ENCODE measurements at places on chromosomes 5 and 9. TPM values are rescaled to one million over a fixed set of nuclear protein-coding genes. Genes with fewer than 3 reads are reported as not detected.
A peak's percentile ranks its signal among the peaks of the same experiment; 100 is the strongest.

DNA sequence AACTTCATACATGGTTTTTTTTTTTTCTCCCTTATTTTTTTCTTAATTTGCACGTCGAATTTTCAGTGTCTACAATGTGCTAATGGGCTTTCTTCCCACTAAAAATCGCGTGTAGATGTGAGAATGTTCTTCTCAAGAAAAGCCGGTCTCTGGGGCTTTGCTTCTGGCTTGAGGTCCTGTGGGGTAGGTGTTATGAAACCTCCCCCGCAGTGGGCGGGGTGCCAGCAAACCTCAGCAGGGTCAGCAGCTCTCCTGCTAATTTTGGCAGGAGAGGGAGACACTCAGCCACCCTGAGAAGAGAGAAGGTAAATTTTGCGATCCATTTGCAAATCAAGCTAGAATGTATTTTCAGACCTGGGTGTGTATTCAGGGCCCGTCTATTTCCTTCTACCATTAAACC, 59.9 kb downstream of the NPR3 start:
- no peak for DNase-seq

GRCh38 chr5:81212211-81212751, 20.8 kb upstream of the CKMT2 start:
- no peak for DNase-seq

- no peak for DNase-seq
These were observed 109.9 kb downstream of the RFX3 start for GRCh38 chr9:3415906-3416305.

GRCh38 chr9:95756986-95757385, 118.5 kb upstream of the ERCC6L2 start:
- no peak for DNase-seq

DNA sequence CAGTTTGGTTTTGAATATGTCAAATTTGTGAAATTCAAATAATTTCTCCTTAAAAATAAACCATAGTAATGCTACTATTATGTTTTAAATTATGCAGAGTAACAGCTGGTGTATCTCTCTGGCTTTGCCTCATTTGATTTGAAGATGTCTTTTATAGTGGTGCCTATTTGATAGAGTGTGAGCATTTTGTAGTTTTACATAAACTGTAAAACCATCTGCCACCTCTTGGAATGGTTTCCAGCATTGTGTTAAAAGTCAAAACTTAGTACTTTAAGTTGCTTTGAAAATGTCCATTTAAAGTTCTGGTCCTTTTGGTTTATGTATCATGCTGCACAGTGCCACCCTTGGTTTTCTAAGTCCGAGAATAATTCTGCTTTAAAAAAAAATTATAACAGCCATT, 15.6 kb downstream of the PRDM6 start:
- DNase-seq = no peak

- DNase-seq = no peak
These were observed 2.7 kb downstream of the KLF4 start for GRCh38 chr9:107486674-107487520.

GRCh38 chr5:158541536-158542297, 558.0 kb downstream of the EBF1 start:
- no peak for DNase-seq

GRCh38 chr5:92494508-92494907, 1086.5 kb downstream of the NR2F1-AS1 start:
- no peak for DNase-seq

- no peak for DNase-seq
These were observed 514.2 kb downstream of the BNC2 start for GRCh38 chr9:16356196-16356765.

GRCh38 chr9:133733796-133734533, 4.2 kb downstream of the SARDH start:
- DNase-seq = peak; percentile 71

- no peak for DNase-seq
These were observed 41.1 kb upstream of the NEK6 start for GRCh38 chr9:124216474-124217176.

DNA sequence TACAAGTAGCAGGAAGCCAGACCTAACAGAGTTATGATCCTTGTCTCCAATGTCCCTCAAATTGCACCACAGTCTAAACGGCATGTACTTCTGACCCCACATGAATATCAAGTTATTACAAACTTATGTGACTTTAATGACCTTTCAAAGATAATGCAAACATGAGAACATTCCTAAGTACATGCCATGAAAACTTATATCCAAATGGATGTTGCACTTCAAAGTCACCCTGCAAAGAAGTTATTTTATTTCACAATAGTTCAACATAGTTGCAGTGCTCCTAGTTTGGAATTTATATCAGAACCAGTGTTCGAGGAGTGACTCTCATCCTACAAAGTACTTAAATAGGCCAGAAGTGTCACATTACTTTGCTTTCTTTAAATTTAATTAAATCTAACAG, 41.2 kb upstream of the ITGA1 start:
- DNase-seq = no peak

DNA sequence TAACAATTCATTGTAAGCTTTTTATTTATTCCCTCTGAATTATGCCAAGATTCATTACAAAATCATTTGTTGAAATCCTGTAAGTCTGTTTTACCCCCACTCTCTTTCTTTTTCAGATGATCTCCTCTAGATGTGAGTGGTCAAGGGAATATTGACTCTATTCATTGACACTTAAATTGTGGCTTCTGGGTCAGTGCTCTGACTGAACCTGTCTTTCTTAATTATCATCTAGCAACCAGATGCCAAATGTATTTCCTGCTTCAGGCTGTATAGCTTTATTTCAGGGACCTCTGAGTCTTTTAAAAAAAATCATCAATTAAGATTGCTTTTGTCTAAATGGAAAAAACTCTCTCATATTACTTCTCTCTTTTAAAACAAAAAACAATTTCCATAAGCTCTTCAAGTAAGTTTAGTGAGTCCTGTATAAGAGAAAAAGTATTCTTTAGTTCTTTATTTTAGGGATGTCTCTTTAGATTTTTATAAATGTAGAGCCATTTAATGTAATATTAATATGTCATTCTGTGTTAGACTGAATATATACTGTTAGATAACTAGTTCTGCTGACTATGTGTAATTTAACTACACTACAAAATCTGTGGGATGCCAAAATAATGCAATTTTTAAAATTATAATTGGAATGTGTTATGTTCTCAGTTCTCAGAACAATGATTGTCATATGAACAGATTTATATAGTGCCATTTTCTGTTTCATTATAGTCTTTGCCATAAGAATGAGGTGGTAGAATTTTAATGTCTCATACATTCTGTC, 645.8 kb upstream of the EDIL3 start:
- DNase-seq = no peak

GRCh38 chr9:121372239-121373010, 2.4 kb upstream of the STOM start:
- no peak for DNase-seq

DNA sequence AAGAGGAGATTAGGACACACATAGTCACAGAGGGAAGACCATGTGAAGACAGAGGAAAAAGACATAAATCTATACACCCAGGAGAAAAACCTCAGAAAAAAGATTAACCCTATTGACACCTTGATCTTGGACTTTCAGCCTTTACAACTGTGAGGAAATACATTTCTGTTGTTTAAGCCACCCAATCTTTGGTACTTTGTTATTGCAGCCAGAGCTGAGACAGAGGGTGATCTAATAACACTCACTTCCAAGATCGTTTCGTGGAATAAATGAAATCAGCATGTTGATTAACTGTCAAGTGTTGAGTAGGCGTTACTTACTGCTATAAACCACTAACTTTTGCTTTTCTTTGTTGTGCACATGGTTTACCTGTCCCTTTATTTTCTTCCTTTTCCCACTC, 361.2 kb upstream of the RIOK2 start:
- DNase-seq = no peak

- no peak for DNase-seq
These were observed 48.1 kb upstream of the NR4A3 start for GRCh38 chr9:99773468-99774138.

DNA sequence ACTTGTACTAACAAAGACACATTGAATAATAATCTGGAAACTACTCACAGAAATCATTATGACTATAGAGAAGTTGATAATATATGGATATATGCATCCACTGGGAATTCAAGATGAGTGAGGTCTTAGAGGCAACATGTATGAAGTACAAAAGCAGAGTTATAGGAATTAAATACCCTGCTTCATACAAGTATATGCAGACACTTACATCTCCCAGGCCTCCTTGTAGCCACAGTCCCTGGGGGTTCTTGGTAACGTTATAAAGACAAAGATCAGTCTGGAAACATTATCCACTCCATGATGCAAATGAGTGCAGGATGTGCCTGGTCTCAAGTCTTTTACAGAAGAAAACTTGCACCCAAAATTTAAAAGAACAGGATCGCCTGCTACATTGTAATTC, 92.4 kb upstream of the ANXA1 start:
- no peak for DNase-seq

DNA sequence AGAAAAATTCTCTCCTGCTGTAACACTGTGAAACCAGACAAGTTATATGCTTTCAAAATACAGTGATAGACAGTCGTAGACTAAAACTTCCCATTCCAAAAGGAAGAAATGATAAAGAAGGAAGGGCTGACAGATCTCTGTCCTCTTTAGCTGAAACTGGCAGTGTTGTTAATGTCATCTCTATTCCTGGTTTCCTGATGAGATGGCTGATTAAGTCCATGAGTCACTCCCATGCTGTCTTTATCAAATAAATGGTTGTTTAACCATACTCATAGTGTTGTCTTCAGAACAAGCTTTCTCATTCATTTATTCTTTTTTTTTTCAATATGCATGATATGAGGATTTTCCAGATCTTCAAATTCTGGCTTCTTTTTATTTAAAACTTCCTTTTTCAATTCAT, 952.2 kb upstream of the WWC1 start:
- no peak for DNase-seq

GRCh38 chr5:139708877-139709581, 60.9 kb downstream of the CXXC5 start:
- peak; percentile 95 for DNase-seq

DNA sequence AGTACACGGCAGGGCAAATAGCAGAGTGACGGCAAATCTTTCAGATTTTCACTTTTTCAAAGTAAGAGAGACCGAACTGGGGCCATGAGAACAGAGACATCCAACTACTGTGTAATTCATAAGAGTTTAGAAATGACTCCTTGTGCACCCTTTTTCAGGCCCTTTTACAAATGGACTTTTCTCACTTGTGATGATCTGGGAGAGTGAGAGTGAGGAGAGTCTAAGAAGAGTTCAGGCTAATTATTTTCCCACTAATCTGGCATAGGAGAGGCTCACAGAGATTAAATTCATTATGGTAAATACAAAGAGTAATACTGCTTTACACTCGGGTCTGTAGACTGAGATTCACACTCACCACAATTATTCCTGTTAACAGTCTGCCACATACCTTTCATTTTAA, 880 bp upstream of the CCNG1 start:
- no peak for DNase-seq

DNA sequence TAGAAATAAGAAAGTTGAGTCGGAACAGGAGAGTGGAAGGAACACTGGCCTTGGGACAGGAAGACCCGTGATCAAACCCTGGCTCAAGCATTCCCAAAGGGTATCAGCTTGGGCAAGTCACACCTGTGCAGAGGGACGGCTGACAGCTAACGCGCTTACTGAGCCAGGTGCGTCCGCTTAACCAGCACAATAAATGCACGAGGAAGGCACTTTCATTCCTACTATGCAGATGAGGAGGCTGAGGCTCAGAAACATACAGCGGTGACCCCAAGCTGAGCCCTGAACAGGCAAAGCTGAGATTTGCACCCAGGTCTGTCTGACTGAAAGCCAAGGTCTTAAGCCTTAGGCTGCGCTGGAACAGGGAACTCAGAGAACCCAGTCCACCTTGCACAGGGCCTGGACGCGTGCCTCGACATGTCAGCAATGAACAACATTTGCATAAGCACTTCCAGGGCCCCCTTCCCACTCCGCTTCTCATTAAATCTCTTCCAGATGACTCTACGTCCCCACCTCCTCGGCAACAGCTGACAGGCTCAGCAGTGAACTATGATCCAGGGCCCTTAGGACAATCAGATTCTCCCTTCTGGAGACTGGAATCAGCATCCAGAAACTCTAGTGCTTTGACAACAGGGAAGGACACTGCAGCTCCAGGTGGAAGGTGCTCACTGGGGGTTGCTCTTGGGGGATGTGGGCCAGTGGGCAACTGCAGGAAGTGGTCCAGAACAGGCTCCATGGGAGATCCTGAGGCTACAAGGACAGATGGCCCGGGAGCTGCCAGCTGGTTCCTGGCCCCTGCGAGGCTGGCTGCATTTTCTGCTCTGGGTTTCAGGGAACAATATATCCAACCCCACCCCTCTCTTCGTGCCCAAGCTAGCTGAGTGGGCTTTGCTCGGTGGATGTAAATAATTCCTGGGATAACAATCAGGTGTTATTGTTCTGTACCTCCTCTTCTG, 35.2 kb downstream of the SH3PXD2B start:
- DNase-seq = no peak

GRCh38 chr5:6632324-6632887, 438 bp downstream of the NSUN2 start:
- DNase-seq = no peak

DNA sequence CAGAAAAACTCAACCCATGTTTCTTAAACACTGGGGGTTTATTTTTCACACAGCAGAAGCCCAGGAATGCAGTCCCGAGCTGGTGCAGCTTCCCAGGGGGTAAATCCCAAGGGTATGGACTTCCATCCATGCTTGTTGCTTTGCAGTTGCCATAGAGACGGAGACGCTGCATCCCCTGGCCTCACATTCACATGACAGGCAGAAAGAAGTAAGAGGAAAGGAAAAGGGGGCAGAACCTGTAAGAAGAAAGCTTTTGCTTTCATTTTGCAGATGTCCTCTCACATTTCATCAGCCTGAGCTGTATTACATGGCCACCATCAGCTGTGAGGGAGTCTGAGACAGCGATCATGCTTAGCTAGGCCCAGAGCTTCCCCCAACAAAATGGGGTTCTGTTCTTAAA, 321.0 kb downstream of the AGTPBP1 start:
- DNase-seq = peak; percentile 60

GRCh38 chr5:181242031-181242451, 1.7 kb downstream of the RACK1 start:
- no peak for DNase-seq

The KIF3A gene
- 3.2 TPM for total RNA-seq

The NEUROG1 gene
- not detected for total RNA-seq

The PHYHD1 gene
- 24.3 TPM for total RNA-seq

The GDNF gene
- 1.6 TPM for total RNA-seq

The LHFPL2 gene
- 33.1 TPM for total RNA-seq

The C9orf153 gene
- total RNA-seq = not detected

The ZBED3 gene
- 1.6 TPM for total RNA-seq

The ISL1 gene
- 0.10 TPM for total RNA-seq

The DBH gene
- total RNA-seq = not detected

The C9orf40 gene
- 13.2 TPM for total RNA-seq

The ICE1 gene
- 20.3 TPM for total RNA-seq

The ROPN1L gene
- total RNA-seq = not detected

The CDH10 gene
- total RNA-seq = 0.33 TPM

The IFNB1 gene
- not detected for total RNA-seq

The ANXA2R gene
- 0.83 TPM for total RNA-seq

The IRX1 gene
- total RNA-seq = 2.7 TPM

The PCAT7 gene
- total RNA-seq = 1.3 TPM

The CARTPT gene
- not detected for total RNA-seq

The TXN gene
- total RNA-seq = 354 TPM
